Activated CD4-positive, alpha-beta T cell treated with anti-CD3 and anti-CD28 coated beads, Interleukin-2, amount 50 U/mL, for 4 hours (primary cell): ENCODE measurements at places on chromosomes 11 and 22.
A peak's percentile ranks its signal among the peaks of the same experiment; 100 is the strongest.

- peak; percentile 99 for DNase-seq
Measured at GRCh38 chr11:62645946-62646824, at the start of gene GANAB. Gene GANAB (minus strand): TSS chr11:62646613. CDS start chr11:62646599, 14 bp downstream.

- no peak for DNase-seq
Measured at GRCh38 chr11:64351136-64351631, 7.8 kb upstream of the RPS6KA4 start.

DNA sequence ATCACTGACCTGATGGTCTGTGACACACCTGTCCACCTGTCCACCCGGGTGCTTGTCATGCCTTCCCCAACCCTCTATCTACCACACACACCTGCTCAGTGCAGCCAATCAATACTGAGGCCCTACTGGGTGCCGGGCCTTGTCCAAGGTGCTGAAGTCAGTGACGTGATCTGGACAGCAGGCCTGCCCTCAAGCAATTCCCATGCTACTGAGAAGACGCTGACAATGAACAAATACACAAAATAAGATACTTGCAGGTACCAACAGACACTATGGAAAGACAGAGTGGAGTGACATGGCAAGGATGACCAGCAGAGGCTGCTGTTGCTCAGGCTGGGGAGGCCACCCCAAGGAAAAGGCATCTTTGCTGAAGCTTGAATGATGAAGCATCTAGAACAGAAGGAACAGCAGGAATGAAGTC is 21.2 kb downstream of the PLAAT3 start:
- DNase-seq, result no peak

- DNase-seq, result no peak
Measured at GRCh38 chr11:121340032-121340580, 47.5 kb downstream of the SC5D start.

- no peak for DNase-seq
Measured at GRCh38 chr11:63783925-63784592, 15.5 kb upstream of the ZFTA start.

- DNase-seq, result no peak
Measured at GRCh38 chr11:131118247-131118646, 202.0 kb upstream of the SNX19 start.

GRCh38 chr11:66008095-66008467 is 3.7 kb upstream of the CST6 start:
- DNase-seq, result no peak

GRCh38 chr11:57368845-57369232 is 12.1 kb downstream of the PRG3 start:
- no peak for DNase-seq

- no peak for DNase-seq
Measured at GRCh38 chr11:59480359-59480758, 7.2 kb downstream of the OR4D10 start.

DNA sequence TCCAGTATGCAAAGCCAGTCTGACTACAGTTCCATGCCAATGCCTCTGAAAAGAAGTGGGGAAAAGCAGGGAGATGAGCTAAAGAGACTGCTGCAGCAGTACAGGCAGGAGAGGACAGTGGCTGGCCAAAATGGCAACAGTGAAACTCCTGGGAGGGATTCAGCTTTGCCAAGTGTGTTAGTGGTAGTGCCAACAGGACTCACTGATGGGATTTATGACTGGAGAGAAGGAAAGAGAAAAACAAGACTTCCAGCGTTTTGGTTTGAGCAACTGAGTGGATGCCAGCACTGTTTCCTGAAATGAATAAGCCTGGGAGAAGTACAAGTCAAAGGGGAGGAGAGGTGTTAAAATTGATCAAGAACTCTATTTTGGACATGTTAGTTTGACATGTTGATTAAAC is 80.9 kb downstream of the PLEKHA7 start:
- DNase-seq, result no peak

DNA sequence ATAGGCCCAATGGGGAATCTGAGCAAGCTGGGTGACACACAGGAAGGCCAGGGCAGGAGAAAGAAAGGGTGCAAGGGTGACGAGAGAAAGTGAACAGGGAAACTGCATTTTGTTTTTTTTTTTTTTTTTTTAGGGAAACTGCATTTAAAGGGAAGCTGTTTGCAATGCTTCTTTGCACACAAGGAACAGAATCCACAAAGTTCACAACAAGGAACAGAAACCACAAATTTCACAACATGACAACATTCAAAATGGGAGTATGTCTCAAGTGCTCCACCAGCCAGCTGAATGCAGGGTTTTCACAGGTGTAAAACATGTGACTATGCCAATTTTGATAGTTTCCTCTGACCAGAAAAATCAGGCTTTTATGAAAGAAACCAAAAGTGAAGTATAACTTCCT is 6.8 kb upstream of the PLAAT3 start:
- DNase-seq, result no peak

GRCh38 chr11:70024036-70024772 is 53.9 kb upstream of the ANO1 start:
- DNase-seq, result no peak

GRCh38 chr11:93611836-93612677 is 49.4 kb upstream of the CEP295 start:
- no peak for DNase-seq

DNA sequence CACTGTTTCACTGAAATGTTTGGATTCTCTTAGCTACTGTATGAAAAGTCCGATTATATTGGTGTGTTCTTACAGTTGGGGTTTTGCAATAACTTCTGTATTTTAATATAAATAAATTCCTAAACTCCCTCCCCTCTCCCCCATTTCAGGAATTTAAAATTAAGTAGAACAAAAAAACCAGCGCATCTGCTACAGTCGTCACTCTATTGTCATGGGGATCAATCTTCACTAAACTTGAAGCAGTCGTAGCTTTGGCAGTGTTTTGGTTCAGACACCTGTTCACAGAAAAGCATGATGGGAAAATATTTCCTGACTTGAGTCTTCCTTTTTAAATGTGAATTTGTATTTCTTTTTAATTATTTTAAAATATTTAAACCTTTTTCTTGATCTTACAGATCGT is 9.4 kb downstream of the PIWIL3 start:
- no peak for DNase-seq
